Heart right ventricle (tissue), 16 donors: ENCODE measurements at places on chromosomes 3 and 15. TPM values are rescaled to one million over a fixed set of nuclear protein-coding genes. Genes with fewer than 3 reads are reported as not detected.

Gene SLC15A2
- 2.3 TPM for total RNA-seq

DNA sequence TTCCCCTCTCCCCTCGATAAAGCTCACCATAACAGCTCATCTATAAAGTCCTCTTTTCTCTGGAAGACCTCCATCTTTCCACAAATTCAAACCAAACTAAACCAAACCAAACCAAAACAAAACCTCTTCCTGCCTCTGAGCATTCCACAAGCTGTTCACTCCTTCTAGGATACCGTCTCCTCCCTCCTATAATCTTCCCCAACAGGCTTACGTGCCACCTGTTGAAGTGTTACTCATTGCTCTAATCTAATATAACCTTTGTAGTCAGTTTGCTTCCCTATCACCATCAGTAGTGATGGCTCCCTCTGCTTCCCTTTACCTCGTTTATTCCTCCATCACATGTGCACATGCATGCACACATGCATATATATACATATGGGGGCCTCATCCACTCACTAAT lies 12.7 kb upstream of the CCR9 start:
- no peaks in the 10 kb centered on the region for H3K27me3 ChIP-seq
- H3K4me1 ChIP-seq, result no peaks in the 10 kb centered on the region
- no peak for DNase-seq
- no peak overlapping the region for H3K4me3 ChIP-seq
- H3K36me3 ChIP-seq, result no peaks in the 10 kb centered on the region
- H3K27ac ChIP-seq, result no peak overlapping the region

- peaks cover 15% of the 10 kb centered on the region for H3K27me3 ChIP-seq
- no peaks in the 10 kb centered on the region for H3K36me3 ChIP-seq
- H3K4me1 ChIP-seq, result no peaks in the 10 kb centered on the region
- no peak overlapping the region for H3K4me3 ChIP-seq
Measured at GRCh38 chr3:44228900-44229299, 12.8 kb upstream of the TOPAZ1 start.

Gene IFT122
- 22.9 TPM for total RNA-seq

DNA sequence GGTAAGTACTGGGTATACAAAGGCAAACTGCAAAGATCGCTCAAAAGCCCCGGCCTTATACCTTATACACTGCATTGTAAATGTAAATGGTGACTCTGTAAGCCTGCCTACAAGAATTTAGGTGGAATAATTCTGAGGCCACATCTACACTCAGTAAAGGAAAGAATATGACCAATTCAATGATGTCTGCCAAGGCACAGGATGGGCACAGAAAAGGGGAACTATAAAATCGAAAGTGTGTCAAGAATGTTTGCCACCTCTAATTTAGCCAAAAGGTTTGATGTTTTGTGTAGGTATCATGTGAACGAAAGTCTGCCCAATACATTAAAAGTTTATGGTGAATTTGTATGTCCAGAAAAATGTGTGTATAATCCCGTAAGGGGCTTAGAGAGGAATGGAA lies 96.1 kb downstream of the FOXP1 start:
- no peak overlapping the region for H3K4me3 ChIP-seq
- H3K4me1 ChIP-seq, result peaks cover 5% of the 10 kb centered on the region
- DNase-seq, result no peak
- H3K27ac ChIP-seq, result no peak overlapping the region
- H3K27me3 ChIP-seq, result no peaks in the 10 kb centered on the region

Gene CCR3
- not detected for total RNA-seq

DNA sequence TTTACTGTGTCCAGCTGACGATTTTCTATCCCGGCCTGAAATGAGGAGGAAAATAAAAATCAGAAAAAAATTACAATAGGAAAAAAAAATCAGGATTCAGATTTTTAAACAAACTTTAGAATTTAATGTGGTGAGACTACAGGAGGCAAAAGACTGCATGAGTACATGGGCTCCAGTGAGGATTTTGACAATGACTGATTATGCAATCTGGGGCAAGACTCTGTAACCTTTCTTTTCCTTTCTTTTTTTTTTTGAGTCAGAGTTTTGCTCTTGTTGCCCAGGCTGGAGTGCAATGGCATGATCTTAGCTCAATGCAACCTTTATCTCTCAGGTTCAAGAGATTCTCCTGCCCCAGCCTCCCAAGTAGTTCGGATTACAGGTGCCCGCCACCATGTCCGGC lies 29.9 kb downstream of the SPG11 start:
- no peaks in the 10 kb centered on the region for H3K27me3 ChIP-seq
- H3K27ac ChIP-seq, result no peak overlapping the region
- H3K4me3 ChIP-seq, result no peak overlapping the region
- peaks cover 41% of the 10 kb centered on the region for H3K36me3 ChIP-seq
- no peaks in the 10 kb centered on the region for H3K4me1 ChIP-seq
- DNase-seq, result no peak

- no peaks in the 10 kb centered on the region for H3K27me3 ChIP-seq
- no peak for DNase-seq
- H3K27ac ChIP-seq, result no peak overlapping the region
- no peak overlapping the region for H3K4me3 ChIP-seq
Measured at GRCh38 chr15:67807836-67808235, 17.5 kb upstream of the SKOR1 start.

- no peak overlapping the region for H3K4me3 ChIP-seq
- no peaks in the 10 kb centered on the region for H3K36me3 ChIP-seq
- no peak overlapping the region for H3K27ac ChIP-seq
- H3K27me3 ChIP-seq, result peaks cover 21% of the 10 kb centered on the region
Measured at GRCh38 chr15:98393471-98393870, 254.9 kb upstream of the IGF1R start.

DNA sequence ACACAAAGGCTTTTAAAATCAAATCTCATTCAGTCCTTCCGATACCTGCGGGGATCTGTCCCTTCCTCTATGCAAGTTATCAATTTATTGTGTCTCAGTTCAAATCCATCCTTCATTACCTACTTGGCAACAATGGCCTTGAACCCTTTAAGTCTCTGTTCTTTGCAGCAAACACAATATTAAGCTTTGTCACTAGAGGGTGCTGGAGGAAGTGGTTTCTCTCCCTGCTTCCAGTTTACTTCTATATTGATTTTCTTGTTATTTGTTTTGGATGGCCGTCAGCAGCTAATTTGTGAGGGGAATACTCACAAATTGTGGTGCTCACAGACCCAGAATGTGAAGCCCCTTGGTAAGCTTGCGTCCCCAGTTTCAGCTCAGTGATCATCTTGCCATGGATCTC lies 278.3 kb downstream of the FGF12 start:
- H3K27me3 ChIP-seq, result no peaks in the 10 kb centered on the region
- no peak for DNase-seq
- H3K36me3 ChIP-seq, result no peaks in the 10 kb centered on the region
- no peak overlapping the region for H3K27ac ChIP-seq
- peaks cover 6% of the 10 kb centered on the region for H3K4me1 ChIP-seq
- H3K4me3 ChIP-seq, result no peak overlapping the region

- peak overlapping the region; percentile 49 for H3K27ac ChIP-seq
- no peak for DNase-seq
- H3K4me3 ChIP-seq, result peak overlapping the region; percentile 18
- H3K27me3 ChIP-seq, result no peaks in the 10 kb centered on the region
- no peaks in the 10 kb centered on the region for H3K36me3 ChIP-seq
Measured at GRCh38 chr3:191290311-191291025, 38.7 kb upstream of the CCDC50 start.

DNA sequence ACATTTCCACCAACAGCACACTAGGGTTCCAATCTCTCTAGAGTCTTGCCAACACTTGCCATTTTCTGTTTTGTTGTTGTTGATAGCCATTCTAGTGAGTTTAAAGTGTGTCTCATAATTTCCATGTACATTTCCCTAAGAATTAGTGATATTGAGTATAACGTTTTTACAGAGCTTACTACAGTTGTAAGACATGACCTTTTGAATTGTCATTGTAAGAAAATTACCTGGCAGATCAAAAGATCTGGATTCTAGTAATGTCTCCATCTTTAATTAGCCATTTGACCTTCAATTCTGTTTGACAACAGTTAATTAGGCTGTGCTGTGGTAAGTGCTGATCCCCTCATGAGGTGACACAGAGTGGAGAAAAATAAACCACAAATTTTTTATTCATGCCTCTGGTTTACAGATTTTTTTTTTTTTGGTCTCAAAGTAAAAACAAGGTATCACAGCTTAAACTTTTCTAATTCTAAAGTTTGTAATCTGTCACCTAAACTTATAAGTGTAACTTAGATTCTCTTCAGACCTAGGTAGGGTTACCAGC lies 20.9 kb downstream of the MCTP2 start:
- H3K4me3 ChIP-seq, result no peak overlapping the region
- no peak for DNase-seq
- peaks cover 7% of the 10 kb centered on the region for H3K27me3 ChIP-seq
- peaks cover 31% of the 10 kb centered on the region for H3K4me1 ChIP-seq
- H3K36me3 ChIP-seq, result no peaks in the 10 kb centered on the region
- no peak overlapping the region for H3K27ac ChIP-seq
